ENCODE measurements at places on chromosomes 6 and 20. TPM values are rescaled to one million over a fixed set of nuclear protein-coding genes. Genes with fewer than 3 reads are reported as not detected.
A peak's percentile ranks its signal among the peaks of the same experiment; 100 is the strongest.

DNA sequence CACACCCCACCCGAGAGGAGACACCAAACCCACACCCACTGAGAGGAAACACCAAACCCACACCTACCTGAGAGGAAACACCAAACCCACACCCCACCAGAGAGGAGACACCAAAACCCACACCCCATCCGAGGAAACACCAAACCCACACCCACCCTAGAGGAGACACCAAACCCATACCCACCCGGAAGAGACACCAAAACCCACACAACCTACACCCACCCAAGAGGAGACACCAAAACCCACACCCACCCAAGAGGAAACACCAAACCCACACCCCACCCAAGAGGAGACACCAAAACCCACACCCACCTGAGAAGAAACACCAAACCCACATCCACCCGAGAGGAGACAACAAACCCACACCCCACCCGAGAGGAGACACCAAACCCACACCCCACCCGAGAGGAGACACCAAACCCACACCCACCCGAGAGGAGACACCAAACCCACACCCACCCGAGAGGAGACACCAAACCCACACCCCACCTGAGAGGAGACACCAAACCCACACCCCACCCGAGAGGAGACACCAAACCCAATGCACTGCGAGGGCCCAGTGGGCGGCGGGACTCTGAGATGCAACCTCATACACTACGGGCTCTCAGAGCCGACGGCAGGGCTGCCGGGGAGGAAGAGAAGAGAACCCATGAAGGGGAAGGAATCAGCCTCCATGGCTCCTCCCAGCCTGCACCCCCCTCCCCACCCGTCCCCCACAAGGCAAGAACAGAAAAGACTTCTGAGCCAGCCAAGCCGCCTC lies 83.3 kb downstream of the TAF4 start:
- no peak for DNase-seq

IYD gene
- not detected for total RNA-seq

GABRR1 gene
- 0.24 TPM for total RNA-seq

TOX2 gene
- total RNA-seq = 1.9 TPM

DNA sequence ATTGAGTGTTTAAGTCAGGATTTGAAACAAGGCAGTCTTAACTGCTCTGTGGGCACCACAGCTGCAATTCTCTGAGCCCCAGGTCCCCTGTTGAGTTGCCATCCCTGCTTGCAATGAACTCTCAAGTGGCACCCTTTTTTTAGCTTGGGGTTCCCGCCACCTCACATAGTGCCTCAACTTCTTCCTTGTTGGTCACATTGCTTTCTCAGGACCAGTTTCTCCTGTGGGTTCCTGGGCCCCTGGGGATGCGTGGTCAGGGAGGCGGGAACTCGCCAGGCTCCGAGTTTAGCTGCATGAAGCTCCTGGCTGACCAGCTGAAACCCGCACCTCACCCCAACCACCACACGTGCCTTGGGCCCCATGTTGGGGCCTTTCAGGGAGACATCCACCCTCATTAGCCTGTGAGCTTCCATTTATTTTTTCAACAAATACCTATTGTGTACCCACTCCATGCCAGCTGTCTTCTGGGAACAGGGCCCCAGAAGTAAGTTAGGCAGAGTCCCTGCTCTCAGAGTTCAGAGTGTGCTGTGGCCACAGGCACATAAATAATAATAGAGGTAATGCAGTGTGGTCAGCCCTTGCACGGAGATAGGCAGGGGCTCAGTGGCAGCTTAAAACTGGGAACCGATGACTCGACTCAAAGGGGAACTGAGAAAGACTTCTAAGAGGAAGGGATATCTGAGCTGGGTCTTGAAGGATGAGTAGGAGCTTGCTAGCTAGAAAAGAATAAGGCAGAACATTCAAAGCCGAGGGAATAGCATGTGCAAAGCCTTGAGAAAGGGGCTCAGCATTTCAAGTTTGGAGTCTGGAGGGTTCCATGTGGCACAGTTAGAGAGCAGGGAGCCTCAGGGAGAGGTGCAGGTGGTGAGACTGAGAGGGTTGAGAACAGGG lies 33.9 kb upstream of the FAM83D start:
- no peak for DNase-seq

DNA sequence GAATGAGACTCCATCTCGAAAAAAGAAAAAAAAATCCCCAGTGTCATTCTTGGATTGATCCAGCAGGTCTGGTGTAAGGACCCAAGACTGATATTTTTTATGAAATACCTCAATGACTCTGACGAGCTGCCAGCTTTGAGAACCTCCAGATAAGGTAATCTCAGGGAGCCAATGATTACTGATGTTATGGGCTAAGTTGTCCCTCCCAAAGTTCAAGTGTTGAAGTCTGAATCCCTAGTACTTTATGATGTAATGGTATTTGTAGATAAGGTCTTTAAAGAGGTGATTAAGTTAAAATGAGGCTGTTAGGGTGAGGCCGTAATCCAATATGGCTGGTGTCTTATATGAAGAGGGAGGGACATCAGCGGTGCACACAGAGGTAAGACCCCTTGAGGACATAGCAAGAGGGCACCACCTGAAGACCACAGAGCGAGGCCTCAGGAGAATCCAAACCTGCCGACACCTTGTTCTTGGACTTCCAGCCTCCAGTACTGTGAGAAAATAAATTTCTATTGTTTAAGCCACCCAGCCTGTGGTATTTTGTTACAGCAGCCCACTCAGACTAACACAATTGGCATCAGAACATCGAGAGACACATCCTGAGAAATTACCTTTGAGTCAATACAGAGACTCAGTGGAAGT lies 19.7 kb upstream of the DDO start:
- DNase-seq = no peak

TCF21 gene
- 0.14 TPM for total RNA-seq

DNA sequence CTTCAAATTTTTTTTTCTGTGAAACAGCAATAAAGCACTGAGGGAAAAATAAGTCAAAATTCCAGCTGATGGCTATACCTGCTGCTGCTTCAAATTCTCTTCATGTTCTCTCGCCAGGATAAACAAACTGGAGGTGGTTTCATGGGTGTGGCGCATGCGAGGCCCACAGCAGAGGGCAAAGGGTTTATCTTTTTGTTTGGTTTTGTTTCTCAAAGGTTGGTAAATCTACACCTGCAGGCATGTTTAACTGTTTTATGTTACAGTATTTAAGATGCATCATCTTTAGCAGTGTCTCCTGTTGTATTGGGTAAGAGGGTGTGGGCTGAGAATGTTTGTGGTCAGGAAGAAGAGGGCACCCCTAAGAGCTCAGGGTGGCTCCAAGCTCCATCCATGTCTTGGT lies 342.2 kb downstream of the CDH26 start:
- no peak for DNase-seq

CRISP3 gene
- not detected for total RNA-seq

RIPPLY2 gene
- 2.1 TPM for total RNA-seq

GRCh38 chr6:6412700-6413099 lies 92.2 kb upstream of the F13A1 start:
- no peak for DNase-seq

GRCh38 chr20:62717933-62718332 lies 9.3 kb downstream of the NTSR1 start:
- no peak for DNase-seq

- DNase-seq = no peak
Observed at GRCh38 chr6:129672881-129673631, 36.9 kb downstream of the ARHGAP18 start.

DNA sequence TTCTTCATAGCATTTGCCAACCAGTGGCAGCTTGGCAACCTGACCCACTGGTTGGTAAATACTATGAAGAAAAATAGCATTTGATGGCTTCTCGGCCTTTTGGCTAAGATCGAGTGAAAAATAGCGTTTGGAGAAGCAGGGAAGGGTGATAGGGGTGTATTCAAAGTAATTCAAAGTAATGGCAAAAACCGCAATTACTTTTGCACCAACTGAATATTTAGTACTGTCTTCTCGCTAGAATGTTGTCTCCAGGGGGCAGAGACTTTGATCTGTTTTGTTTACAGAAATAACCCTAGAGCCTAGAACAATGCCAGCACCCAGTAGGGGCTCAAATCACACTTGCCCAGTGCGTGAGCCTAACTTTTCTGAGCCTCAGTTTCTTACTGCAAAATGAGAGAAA lies 106.1 kb downstream of the CDC5L start:
- no peak for DNase-seq

STX7 gene
- 25.6 TPM for total RNA-seq

DNA sequence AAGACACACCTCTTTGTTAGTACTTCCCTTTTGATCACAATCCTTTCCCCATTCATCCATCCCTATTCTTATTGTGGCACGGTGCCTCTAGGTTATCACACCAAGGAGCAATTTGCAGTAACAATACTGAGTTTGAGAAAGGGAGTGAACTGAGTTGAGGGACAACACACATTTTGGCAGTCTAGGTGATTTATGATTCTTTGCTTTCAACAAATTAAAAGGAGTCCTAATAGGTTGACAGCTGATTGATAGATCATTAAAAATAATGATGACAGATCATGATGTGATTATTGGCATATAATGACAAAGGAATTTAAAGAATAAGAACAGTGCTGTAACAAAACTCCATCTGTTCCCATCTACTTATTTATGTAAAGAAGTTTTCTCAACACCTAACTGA lies 36.7 kb downstream of the IMPG1 start:
- DNase-seq = no peak

GRCh38 chr6:73079611-73079955 lies 145.7 kb downstream of the KHDC1L start:
- no peak for DNase-seq

- no peak for DNase-seq
Observed at GRCh38 chr20:19259141-19259591, 46.7 kb downstream of the SLC24A3 start.

DNA sequence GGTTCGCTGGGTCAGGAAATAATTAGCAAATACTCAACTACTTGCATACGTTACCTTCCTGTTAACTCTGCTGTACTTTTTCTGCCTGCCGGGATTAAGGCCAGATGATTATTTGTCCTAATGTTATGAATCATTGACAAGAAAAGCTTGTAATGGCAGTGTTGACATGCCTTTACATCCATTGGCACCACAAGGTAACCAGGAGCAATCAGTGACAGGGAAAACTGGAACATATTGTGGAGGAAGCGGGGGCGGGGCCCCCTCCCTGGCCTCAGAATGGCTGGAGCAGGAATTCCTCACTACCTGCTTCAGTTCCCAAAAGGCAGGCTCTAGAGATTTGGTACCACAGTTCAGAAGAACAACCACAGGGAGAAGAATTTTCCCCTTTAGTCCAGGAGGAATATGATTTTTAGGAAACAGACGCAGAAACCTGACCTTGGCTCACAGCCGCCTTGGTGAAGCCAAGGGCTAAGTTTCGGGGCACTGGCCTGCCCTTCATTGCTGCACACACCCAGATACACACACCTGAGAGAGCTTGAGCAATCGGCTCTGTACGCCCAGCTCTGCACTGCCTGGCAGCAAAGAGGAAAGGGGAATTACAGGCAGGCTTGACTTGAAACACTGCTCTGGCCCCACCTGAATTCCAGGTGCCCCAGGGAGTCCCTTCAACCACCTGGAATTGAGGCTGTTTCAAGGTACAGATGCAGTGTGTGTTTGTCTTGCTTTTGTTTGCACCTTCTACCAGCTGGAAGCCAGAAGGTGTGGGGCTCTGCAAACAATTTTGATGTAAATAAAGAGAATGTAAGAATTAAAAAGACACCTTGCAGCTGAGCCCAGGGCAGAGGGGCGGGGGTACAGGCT lies 89.8 kb downstream of the MYB start:
- DNase-seq = peak; percentile 75

GSTA2 gene
- total RNA-seq = 0.14 TPM

DNA sequence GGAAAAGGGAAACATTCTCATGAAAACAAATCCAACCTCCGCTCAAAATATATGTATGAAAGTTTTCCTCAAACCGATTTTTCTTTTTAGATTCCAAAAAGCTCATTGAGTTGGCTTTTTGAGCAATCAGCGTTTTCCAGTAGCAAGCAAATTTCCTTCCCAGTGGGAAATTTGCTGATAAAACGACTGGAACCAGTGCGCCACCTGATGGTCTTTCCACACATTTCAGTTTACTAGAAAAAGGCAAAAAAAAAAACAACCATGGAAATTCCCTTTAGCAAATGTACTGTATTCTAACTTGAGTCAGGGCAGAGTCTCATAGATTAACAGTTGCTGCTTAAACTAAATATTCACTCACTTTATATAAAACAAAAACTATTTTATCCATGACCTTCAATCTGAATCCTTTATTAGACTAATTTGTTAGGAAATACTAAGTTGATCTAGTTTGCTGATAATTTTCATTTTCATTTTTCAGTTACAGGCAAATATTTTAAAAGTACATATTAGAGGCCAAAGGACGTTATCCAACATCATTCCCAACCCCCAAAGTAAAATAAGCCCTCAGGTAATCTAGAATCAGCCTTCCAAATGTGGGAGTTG lies 271.5 kb downstream of the FOXA2 start:
- DNase-seq = peak; percentile 40

- DNase-seq = no peak
Observed at GRCh38 chr20:64151633-64152530, 12.4 kb upstream of the MYT1 start.

GRCh38 chr6:90484903-90485302 lies 102.0 kb downstream of the MAP3K7 start:
- no peak for DNase-seq

- DNase-seq = no peak
Observed at GRCh38 chr20:61937963-61938838, 127.5 kb downstream of the TAF4 start.

DNA sequence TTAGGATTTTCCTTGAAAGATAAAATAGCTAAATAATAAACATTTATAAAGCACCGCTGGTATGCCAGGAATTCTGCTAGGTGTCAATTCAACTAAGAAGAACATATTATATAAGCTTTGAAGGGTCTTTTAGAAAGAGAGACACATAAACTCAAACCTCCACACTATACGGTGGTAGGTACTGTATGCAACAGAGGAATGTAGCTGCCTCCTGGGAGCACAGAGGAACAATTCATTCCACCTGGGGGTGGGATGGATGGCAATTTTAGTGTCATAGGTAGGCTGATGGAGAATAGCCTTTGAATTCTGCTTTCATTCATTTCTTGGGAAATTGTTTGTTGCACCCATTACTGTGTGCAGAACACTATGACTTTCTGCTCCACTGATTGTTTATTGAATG lies 447.1 kb upstream of the MAP3K7 start:
- DNase-seq = no peak

DNA sequence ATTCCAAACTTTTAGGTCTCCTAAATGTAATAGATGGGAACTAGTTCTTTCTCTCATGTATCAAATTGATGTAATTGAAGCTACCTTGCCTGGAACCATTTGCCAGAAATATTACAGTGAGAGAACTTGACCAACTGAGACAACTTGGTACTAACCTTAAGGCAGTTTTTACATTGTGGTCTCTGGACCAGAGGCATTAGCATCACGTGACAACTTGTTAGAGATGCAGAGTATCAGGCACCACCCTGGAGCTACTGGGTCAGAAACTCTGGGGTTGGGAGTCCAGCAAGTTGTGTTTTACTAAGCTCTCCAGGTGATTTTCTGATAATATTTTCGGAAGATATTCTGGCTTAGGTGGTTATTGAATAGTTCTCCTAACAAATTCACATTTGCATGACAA lies 982.1 kb upstream of the SLC35B3 start:
- DNase-seq = no peak

GRCh38 chr6:40910260-40910893 lies 128.6 kb downstream of the UNC5CL start:
- no peak for DNase-seq

ARHGAP40 gene
- total RNA-seq = 0.72 TPM

ZKSCAN8 gene
- total RNA-seq = 21.7 TPM

All from WTC11 (cell line).